AG09319 (cell line): ENCODE measurements at places on chromosomes 12 and 14.

DNA sequence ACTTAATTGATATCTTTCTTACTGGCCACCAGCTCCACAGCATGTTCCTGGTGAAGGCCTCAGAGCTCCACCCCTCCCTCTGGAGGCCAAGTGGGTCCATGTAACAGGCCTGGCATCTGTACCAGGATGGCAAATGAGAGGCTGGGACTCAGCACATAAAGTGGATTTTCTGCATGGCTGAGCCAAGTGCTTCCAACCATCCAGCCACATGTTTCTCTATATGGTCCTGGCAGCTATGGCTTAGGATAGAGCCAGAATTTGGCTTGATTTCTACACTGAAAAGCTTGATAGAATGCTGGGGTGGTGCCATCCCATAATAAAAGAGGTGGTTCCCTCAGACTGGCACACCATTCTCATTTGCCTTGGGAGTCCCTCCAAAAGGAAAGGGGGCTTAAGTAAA, 94.1 kb downstream of the PAX9 start:
- no peak for DNase-seq

GRCh38 chr14:28913056-28913455, 146.5 kb downstream of the FOXG1 start:
- no peak for DNase-seq

DNA sequence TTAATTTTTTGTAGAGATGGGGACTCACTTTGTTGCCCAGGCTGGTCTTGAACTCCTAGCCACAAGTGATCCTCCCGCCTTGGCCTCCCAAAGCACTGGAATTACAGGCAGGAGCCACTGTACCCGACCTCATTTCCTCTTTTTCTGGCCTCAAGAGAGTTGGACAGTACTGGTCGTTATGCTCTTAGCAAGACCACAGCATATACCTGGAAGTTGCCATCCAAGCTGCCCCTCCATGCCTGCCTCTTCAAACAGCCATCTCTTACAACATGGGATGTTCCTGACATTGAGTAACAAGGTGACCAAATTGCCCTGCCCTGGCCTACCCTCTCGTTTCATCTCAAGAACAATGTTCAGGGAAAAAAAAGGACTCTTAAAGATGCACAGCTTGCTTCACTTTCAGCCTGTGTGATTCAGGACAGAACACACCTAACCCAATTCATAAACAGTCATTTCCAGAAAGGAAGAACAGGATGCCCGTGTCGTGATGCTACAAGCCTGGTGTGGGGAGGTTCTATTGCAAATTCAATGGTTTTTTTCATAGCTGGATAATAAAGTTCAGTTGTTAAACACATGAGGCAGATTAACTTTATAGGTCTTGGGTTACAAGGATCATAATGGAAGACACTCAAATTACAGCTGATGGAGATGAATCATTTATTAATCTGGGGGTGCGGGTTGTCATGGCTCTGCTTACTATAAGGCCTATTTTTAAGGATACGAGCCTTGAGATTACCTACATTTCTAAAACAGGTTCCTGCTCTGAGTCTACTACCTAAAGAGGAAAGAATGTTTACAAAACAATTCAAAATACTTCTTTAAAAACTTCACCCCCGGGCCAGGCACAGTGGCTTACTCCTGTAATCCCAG, 11.9 kb downstream of the GLTP start:
- no peak for DNase-seq

DNA sequence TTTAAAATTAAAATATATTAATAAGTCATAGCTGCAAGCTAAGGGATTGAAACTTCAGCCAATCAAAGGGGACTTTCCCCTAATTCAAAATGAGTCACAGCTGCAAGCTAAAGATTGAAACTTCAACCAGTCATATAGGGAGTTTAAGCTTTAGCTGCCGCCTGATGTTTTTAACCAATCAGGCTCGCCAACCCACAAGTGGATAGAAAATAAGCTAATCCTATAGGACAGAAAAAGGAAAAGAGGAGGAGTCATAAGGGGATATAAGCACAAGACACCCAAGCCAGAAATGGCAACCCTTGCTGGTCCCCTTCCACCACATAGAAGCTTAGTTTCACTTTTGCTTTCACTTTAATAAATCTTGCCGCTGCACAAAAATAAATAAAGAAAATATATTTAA, 1154.6 kb downstream of the GALC start:
- no peak for DNase-seq

- no peak for DNase-seq
Measured at GRCh38 chr14:32986791-32987540, 48.3 kb downstream of the NPAS3 start.

- no peak for DNase-seq
Measured at GRCh38 chr14:67477926-67478799, 10.4 kb downstream of the TMEM229B start.

DNA sequence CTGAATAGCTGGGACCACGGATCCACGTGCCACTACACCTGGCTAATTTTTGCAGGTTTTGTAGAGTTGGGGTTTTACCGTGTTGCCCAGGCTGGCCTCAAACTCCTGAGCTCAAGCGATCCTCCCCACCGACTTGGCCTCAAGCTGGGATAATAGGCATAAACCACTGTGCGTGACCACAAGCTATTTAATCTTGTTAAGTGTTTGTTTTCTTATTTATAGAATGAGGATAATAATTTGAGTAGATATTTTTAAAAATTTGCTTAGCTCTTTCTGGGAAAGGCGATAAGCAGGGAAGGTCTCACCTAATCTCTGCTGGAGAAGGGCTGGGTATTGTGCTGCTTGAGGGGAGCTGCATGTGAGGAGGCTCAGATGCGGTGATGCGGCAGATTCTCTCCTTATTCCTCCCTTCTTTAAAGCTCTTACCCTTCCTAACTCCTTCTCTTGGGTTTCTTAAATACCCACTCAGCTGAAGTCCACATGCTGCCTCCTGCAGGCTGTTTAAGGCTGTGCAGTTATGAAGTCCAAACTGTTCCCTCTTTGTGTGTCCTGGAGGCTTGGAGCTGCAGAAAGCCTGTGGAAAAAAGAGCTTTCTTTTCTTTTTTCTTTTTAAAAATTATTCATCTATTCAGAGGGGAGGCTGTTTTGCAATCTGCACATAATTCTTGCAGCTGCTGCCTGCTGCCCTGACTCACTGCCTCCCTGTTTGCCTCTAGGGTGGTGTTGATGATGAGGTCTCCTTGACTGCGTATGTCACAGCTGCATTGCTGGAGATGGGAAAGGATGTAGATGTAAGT, 37.9 kb downstream of the A2ML1 start:
- DNase-seq: peak; percentile 15
